Stomach (tissue), 19 donors: ENCODE measurements at places on chromosomes 11 and 22.

GRCh38 chr11:20157728-20158127, 2.5 kb downstream of the DBX1 start:
- DNase-seq = no peak

DNA sequence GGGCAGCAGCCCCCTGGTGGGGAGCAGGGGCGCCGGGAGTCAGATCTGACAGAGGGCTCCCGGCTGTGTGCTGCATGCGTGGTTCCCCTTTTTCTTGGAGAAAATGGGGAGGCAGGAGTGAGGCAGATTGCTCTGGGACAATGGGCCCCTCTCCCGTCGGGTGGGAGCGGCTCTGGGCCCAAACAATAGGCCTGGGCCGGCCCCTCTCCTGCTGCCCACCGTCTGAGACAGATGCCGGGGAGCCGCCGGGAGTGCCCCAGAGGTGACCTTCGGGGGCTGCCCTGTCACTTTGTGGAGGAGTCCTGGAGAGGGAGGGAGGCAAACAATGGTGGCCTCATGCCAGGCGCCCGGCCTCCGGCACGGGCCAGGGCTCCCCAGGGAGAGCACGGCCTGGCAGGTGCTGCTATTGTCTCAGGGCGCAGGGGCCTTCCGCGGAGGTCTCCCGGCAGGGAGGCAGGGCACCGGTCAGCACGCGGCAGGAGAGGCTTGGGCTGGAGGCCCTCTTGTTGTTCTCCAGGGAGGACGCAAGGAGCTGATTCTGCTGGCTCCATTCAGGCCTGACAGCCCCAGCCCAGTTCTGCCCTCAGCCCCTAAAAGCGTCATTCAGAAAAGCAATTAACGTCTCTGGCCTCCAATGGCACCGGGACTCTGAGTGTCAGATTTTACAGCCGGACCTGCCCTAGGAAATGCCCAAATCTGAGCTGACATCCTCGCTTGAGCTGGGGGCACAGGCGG, 44.8 kb downstream of the SMIM38 start:
- no peak for DNase-seq

DNA sequence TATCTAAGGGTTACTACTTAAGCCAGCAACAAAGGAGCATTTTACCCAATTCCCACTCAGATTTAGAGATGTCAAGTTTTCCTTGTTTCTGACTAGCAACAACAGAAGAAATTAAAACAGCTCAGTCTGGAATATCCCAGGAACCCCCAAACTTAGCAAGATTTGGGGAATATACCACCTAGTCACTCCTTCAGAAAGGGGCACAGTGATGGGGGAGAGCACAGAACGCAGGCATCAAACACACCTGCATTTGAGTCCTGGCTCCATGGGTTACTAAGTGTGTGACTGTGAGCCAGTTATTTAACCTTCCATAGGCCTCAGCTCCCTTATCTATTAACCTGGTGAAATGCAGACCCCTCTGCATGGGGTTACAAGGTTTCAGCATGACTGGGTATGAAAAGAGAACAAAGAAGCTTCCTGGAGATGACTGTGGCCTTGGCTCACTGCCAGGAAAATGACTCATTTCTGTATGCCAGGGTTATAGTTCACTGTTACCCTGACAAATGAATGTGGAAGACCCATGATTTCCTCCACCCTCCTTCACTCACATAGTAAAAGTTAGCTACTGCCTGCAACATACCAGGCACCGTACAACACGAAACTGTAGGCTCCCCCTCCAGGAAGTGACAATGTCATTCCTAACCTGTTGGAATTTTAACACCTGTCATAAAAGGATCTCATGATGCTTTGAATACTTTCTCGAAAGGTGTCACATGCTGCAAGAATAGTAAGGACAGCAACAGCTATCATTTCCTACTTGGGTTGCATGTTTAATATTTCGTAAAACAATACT, 79.6 kb downstream of the ME3 start:
- DNase-seq = peak; percentile 75

GRCh38 chr11:61414547-61414946, 15.2 kb downstream of the CPSF7 start:
- DNase-seq = no peak
